ENCODE measurements at places on chromosomes 11 and 22.

- no peak for DNase-seq
Measured at GRCh38 chr11:1082346-1082727, 7.7 kb downstream of the MUC2 start.

GRCh38 chr11:45079943-45080719 is 66.3 kb upstream of the PRDM11 start:
- DNase-seq = no peak

DNA sequence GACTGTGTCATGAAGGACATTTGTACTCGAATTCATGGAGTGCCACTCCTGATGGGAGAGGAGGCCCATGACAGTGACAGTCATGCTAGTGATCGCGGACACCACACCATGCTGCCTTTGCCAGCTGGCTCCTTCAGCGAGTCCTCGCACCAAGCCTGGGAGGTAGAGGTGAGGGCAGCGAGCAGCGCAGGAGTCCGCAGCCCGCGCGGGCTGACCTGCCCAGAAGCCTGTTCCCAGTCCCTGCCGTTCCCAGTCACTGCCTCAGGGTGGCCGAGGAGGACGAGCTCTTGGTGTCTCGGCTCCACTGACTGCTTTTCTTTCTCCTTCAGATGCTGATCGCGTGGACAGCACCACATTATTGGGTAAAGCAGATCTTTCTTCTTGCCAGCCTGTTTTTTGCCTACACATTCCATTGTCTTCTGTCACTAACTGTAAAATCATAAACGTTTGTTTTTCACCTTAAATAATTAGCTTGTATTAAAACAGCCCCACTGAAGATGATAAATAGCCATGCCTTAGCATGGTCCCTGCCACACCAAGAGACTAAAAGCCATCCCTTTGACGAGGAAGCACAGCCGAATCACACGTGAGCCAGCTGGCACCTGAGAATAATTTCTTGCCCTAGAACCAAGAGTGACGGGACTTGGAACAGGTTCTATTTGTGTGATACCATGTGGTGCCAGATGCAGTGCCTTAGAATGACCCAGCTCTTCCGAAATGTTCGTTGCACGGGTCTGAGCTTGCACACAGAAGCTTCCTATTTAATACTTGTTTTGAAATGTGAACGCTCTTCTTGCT is 25.5 kb downstream of the FAM118A start:
- no peak for DNase-seq

DNA sequence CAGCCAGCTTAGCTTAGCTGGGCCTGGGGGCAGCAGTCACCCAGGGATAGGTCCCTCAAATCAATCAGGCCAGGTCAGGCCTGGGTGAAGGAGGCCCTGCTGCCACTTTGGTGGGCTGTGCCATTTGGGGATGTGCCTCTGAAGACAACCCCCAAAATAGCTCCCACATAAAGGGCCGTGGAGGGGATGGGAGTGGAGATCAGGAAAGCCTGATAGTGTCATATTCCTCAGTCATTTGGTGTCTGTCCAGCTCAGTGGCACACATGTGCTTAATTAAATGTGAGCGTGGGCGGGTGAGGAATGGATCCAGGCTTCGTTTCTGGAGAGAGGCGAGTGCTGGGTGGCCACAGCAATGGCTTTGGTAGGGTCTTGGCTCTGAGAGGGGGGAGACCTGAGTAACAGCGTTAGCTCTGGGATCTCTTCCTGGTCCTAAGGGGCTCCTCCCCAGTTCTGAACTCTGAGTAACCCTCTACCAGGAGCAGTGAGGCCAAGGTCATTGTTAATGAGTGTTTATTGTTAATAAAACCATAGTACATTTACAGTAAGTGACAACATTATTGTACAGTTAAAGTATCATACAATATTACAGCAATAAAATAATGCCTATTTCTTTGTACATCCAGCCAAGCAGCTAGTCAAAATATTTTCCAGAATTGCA is 45.2 kb downstream of the NAT10 start:
- DNase-seq = no peak

DNA sequence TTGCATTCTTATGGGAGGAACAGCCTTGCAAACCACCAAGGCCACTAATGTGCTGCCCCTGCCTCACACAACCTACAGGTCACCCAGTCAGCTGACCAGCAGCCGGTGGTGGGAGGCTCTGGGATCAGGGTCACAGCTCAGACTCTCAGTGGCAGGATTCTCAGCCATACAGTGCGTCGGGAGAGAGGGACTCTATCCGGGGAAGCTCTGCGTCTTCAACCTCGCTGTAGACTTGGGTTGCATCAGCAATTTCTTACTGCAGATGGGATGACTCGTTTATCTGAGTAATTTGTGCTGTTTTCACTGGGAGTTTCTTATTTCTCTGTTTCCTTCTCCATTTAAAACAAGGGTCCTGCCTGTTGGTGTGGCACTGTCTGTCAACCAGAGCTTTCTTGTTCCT is 257.7 kb downstream of the TBC1D22A start:
- no peak for DNase-seq

DNA sequence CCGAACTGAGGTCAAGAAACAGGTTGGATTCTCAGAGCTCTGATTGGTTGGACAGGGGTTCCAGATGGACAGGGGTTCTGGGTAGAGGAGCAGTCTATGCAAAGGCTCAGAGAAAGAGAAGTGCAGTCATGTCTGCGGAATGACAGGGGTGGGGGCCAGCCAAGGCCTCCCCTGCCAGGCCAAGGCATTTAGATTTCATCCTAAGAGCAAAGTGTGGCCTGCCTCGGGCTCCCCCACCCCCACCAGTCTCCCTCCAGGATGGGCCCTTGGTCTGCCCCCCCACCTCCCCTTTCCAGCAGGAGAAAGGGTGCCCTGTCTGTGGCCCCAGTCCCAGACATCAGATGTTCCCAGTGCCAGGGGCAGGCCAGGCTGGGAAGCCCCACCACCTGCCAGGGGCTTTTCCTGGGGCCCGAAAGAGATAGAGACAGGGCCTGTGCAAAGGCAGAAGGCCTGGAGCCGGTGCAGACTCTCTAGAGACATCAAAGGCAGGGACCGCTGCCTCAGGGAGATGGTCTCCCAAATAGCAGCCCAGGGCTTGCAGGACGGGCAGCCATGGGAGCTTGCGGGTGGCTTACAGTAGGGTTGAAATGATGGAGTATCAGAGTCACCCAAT is 9.4 kb downstream of the SUSD2 start:
- no peak for DNase-seq

DNA sequence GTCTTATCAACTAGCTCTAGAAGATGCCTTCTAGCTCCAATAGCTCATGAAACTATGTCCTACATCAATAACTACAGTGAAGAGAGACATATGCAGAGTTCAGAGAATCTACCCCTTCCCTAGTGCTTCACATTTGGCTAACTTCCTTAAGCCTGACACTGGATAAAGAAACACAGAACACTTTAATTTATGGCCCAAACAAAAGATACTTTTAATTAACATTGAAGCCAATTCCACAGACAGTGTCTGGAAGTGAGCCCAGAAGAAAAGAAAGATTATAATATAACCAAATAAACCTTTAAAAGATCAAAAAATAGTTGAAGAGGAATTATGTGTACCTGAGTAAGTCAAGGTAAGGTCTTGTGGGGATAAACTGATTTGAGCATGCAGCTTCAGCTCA is 255.2 kb downstream of the C11orf87 start:
- DNase-seq = no peak

GRCh38 chr11:115872416-115872815 is 368.2 kb upstream of the CADM1 start:
- no peak for DNase-seq

GRCh38 chr11:11540157-11540556 is 81.6 kb downstream of the GALNT18 start:
- no peak for DNase-seq
